Cerebellum (tissue), 4 donors: ENCODE measurements at places on chromosomes 2 and 18.

DNA sequence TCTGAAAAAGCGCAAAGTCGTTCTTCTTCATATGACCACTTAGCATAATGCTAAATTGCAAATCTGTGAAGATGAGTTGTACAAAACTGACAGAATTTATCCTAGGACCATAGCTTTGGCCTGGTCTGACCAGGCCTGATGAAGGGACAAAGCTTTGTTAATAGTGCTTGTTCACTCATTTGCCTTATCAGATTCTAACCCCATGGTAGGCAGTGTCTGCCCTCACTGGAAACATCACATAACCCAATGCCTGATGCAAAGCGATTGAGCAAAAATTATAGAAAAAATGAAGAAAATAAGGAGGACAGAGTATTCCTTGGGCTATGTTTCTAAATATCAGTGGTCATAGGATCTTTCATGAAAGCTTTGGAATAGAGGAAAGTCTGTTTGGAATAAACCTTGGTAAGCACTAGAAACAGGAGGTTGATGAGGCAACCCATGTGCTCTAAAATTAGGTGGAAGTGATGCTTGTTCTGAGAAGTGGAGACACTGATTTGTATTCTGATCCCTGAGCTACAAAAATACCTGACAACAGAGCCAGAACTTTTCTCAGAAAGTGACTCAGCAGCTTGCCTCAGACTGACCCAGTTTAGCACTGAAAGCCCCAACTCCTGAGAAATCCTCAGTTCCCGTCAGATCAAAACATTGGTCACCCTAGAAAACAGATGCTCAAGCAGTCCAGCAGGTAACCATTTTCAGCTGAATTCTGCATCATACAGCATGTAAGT lies 131.4 kb upstream of the MAPRE2 start:
- no peak for DNase-seq

DNA sequence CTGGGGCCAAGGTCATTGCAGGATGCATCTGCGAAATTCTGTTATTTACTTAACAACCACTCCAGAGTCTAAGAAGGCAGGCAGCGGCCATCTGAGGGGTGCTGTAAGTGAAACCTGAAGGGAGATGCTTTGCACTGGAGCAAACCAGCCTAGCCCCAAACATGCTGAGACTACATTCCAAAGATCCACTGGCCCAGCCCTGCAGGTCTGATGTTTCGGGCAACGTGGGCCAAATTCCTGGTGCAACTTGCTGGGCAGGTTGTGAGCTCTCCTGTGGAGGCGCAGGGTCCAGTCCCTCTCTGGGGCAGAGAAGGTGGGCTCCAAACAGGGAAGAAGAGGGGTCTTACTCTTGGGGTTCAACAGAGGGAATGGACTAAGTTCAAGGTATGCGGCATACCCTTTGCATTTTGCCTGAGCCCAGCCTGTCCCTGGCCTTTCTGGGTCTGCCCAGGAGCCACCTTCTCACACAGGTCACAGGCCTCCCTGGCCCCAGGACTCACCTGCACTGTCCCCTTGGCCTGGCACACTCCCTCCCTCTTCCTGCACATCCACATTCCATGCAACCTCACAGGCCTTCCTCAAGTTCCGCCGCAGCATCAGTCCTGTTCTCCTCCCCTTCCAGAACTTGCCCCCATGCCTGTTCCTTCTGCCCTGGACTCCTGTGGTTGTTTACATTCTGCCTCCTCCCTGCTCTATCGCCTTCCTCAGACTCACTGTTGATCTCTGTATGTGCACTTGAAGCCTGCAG lies 5.1 kb upstream of the MAL start:
- no peak for DNase-seq

DNA sequence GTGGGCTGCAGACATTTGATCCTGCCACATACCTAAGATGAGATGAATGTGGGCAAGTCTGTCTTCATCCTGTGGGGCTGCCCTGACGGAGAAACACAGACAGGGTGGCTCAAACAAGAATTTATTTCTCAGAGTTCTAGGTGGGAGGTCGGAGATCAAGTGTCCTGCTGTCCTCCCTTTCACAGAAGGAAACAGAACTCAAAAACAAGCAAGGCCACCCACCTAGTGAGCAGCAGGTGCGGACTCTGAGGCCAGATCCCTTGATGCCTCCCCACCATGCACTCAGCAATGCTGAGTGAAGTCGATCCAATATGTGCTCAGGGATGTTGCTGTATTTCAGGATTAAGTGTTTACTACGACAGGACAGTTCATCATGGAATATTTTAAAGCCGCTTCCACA lies 63.0 kb upstream of the SNTG2 start:
- DNase-seq = no peak

- no peak for DNase-seq
Observed at GRCh38 chr2:215415218-215415617, 20.6 kb downstream of the FN1 start.

DNA sequence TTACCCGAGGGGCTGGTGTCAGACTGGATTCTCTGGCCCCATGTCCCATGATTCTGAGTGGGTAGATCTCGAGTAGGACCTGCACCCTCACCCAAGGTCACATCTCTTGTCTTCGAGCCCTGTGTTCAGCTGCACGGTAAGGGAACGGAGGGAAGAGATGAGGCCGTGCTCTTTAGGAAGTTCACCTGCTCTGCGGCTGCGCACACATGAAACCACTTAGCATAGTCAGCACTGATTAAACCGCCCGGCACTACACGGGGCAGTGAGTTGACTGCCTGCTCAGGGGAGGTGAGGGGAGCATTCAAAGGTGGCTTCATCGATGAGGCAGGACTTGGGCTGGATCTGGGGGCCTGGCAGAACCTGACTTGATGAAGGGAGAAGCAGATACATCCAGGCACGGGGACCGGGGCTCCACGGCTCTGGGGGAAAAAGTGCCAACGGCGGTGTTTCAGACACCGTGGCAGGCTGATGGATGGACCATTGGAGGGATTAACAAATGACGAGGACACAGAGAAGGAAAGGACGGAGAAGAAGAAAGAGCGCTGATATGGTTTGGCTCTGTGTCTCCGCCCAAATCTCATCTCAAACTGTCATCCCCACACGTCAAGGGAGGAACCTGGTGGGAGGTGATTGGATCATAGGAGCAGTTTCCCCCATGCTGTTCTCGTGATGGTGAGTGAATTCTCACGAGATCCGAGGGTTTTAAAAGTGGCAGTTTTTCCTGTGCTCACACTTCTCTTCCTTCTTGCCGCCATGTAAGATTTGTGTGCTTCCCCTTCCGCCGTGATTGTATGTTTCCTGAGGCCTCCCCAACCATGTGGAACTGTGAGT lies 248.6 kb downstream of the CYP26B1 start:
- no peak for DNase-seq

GRCh38 chr2:119338826-119339561 lies 27.6 kb downstream of the C2orf76 start:
- DNase-seq = no peak

- DNase-seq = no peak
Observed at GRCh38 chr2:111105926-111106325, 14.8 kb upstream of the BCL2L11 start.

DNA sequence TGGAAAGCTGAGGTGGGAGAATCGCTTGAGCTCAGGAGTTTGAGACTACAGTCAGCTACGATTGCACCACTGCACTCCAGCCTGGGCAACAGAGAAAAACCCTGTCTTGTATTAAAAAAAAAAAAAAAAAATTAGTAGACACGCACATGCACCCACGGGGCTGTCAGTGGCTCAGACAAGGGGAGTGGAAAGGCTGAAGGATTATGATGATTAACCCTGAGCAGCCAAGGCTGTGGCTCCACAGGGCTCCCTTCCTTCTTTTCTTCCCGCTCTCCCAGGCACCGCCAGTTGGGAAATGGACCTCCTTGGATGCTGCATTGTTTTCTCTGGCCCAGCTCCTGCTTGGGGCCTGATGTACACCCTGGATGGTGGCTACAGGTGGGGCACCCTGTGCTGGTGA lies 49.0 kb upstream of the RAB6C start:
- no peak for DNase-seq

DNA sequence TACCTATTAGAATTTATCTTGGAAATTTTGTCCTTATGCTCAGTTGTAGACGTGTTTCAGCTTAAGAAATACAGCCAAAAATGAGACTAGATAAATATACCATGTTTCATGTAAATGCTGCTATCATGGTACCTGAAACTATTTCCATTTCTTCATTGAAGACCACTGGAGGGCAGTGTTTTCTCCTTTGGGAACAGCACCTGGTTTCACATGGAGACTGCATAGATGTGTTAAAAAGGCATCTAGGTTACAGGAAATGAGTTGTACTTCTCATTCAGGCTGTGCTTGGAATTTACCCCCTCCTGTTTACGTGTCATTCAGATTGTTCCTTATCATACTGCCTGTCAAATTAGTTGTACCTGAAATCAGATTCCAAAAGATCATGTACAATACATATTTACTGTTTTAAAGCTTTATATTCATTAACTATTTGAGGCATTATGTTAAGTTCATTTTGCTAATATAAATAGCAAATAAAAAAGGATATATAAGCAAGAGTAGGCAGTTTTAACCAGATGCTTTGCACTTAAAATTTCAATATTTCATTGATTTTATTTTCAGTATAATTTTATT lies 57.3 kb upstream of the PSMD14 start:
- peak; percentile 34 for DNase-seq

DNA sequence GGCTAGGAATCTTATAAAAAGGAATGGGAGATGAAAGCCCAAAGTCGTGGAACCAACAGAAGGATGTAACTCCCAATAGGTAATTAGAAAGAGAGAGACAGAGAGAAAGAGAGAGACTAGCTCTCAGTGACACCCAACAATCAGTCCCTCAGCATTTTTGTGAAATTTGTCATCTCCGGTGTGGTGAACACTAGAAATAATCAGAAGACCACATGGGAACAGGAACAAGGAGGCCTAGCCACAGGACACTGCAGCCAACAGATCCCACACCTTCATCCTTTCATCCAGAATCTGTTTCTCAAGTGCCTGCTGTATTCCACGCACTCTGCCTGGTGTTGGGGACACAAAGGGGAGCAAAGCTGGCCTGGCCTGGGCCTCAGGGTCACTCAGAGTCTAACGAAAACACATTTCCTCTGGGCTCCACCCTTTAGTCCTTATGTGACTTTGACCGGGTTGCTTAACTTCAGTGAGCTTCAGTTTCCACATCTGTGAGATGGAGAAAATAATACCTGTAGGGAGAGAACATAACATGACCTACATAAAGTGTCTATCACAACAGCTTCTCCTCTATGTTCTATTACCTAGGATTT lies 53.1 kb downstream of the EHD3 start:
- no peak for DNase-seq
